ENCODE measurements at places on chromosomes 5 and 9.

GRCh38 chr9:94639061-94639998 lies at the start of gene FBP1:
Gene FBP1 (minus strand): TSS chr9:94639518. CDS start chr9:94639310, 208 bp downstream.
- DNase-seq, result peak; percentile 85

DNA sequence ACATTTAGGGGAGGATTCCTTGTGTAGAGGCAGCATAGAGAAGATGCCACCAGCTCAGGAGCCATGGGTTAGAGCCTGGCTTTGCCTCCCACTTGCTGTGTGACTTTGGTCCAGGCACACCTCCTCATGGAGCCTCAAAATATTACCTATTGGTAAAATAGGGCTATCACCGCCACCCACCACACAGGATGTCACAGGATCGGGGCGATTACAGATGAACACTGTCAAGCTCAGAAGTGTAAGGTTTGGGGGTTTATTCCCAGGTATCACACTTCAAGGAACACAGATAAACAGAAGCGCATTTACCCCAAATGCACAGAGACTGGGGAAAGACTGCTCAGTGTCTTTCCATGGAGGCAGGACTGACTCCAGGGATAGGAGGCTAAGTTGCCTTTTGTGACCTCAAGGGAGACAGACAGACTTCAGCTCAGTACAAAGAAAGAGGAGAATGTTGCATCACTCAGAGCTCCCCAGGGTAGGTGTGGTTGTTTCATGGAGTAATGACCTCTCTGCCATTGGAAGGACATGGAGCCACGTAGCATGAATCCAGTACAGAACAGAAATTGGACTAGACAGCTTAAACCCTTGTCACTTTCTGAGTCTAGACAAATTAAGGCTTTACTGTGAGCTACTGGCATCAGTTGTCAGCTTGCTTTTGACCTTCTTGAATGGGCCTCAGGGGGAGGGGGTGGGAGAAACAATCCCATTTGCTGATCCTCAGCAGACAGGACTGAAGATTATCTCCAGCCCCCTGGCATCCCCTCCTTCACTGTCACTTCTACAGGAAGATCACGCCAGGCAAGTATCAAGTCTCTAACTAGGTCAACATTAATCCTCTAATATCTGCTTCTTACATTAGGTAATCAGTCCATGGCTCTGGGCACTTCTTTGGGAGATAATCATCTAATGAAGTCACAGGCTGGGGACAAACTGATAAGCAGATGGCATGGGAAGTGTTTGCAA lies 6.5 kb downstream of the TRAF1 start:
- DNase-seq, result peak; percentile 73

- peak; percentile 64 for DNase-seq
Measured at GRCh38 chr9:127589955-127590370, 22.1 kb upstream of the STXBP1 start.

GRCh38 chr9:38619556-38620447 lies 594 bp downstream of the ANKRD18A start:
- peak; percentile 12 for DNase-seq

- no peak for DNase-seq
Measured at GRCh38 chr5:121913418-121913817, 48.4 kb upstream of the SRFBP1 start.

- DNase-seq, result no peak
Measured at GRCh38 chr5:67004730-67005350, 191.8 kb downstream of the CD180 start.

DNA sequence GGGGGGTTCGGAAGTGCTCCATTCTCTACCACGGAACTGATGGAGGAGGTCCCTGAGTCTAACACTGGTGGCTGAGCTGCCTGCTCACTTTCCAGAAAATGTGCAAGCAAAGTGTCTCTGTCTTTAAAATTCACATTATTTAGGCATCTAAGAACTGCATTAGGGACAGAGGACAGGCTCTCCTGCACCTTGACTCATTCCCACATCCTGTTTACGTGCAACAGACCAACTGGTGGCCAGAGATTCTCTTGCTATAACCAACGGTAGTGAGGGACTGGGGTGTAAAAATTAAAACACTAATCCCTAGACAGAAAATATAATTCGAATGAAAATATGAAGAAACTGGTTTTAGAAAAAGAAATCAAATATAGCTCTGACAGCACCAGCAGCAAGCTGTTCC lies 320.9 kb downstream of the IRX2 start:
- DNase-seq, result no peak

GRCh38 chr5:72346398-72346797 lies 26.2 kb downstream of the PTCD2 start:
- no peak for DNase-seq

DNA sequence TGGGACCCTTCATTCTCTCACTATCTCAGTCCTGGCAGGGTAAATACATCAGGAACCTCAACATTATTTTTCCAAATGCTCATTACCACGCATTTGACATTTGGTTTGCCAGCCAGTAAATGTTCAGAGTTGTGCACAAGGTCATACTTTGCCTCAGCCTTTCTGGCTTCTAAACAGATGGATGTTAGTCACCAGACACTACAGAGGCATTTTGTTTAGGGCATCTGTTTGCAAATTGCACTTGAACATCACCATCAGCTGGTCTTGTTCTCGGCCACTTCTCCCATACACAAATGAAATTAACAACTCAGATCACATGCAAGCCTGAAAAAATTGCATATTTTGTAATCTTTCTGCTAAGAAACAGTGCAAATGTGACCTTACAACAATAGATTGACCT lies 75.0 kb upstream of the SLC1A1 start:
- DNase-seq, result no peak

DNA sequence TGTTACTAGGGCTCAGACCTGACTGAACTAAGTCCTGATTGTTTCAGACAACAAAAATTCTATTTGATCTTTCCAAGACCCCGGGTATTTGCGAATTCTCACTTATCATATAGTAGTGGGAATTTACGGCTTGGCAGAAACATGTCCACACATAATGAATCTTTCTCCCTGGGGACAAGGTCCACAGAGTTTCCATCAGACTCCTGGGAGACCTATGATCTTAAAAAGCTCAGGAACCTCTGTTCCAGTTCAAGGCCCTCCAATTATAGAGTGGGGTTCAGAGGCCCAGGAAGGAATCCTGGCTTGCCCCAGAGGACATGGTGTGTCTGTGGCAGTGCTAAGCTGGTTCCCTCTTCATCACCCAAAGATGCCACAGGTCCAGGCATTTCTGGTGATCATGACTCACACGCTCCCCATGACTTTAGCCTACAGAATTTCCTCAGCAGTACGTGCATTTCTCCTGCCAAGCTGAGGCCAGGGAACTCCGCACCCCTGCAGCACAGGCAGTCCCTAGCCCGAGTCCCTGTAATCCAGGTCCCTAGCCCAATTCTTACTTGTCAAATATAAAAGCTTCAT lies 12.6 kb downstream of the RAPGEF1 start:
- DNase-seq, result peak; percentile 92

- DNase-seq, result peak; percentile 35
Measured at GRCh38 chr5:149824120-149824519, 94.0 kb downstream of the PPARGC1B start.

GRCh38 chr5:43019614-43020398 lies 20.3 kb downstream of the ANXA2R start:
- DNase-seq, result peak; percentile 90

GRCh38 chr5:83741571-83741970 lies 20.9 kb upstream of the HAPLN1 start:
- no peak for DNase-seq

GRCh38 chr5:93924628-93925027 lies 183.2 kb upstream of the POU5F2 start:
- no peak for DNase-seq

- DNase-seq, result no peak
Measured at GRCh38 chr5:36164461-36164860, 12.6 kb downstream of the SKP2 start.

GRCh38 chr5:44331471-44332050 lies 57.7 kb downstream of the FGF10 start:
- DNase-seq, result no peak
